Breast epithelium (tissue), 4 donors: ENCODE measurements at places on chromosomes 6 and 20. TPM values are rescaled to one million over a fixed set of nuclear protein-coding genes. Genes with fewer than 3 reads are reported as not detected.

The ZNF165 gene
- total RNA-seq, result 3.1 TPM

The BHLHE23 gene
- total RNA-seq, result not detected

The SYCP2 gene
- 4.5 TPM for total RNA-seq

The SMLR1 gene
- total RNA-seq, result not detected

- H3K27me3 ChIP-seq, result no peaks in the 10 kb centered on the region
- H3K4me1 ChIP-seq, result no peaks in the 10 kb centered on the region
- no peaks in the 10 kb centered on the region for H3K36me3 ChIP-seq
Measured at GRCh38 chr20:432677-433299, 24.7 kb downstream of the RBCK1 start.

DNA sequence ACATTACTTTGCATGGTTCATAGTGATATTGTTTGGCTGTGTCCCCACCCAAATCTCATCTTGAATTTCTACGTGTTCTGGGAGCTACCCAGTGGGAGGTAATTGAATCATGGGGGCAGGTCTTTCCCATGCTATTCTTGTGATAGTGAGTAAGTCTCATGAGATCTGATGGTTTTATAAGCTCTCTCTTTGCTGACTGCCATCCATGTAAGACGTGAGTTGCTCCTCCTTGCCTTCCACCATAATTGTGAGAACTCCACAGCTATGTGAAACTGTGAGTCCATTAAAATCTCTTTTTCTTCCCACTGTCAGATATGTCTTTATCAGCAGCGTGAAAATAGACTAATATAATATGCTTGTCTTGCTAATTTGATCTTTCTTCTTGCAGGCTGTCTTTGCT, 200.4 kb upstream of the NOX3 start:
- no peaks in the 10 kb centered on the region for H3K27me3 ChIP-seq
- no peak for DNase-seq
- no peaks in the 10 kb centered on the region for H3K4me1 ChIP-seq
- no peak overlapping the region for H3K27ac ChIP-seq
- H3K4me3 ChIP-seq, result no peak overlapping the region
- H3K36me3 ChIP-seq, result no peaks in the 10 kb centered on the region

- DNase-seq, result no peak
- no peaks in the 10 kb centered on the region for H3K36me3 ChIP-seq
- no peaks in the 10 kb centered on the region for H3K4me1 ChIP-seq
- H3K27me3 ChIP-seq, result no peaks in the 10 kb centered on the region
- no peak overlapping the region for H3K27ac ChIP-seq
Measured at GRCh38 chr6:133159255-133159795, 81.8 kb upstream of the EYA4 start.

- H3K27ac ChIP-seq, result no peak overlapping the region
- DNase-seq, result peak; percentile 67
- no peaks in the 10 kb centered on the region for H3K27me3 ChIP-seq
- no peak overlapping the region for H3K4me3 ChIP-seq
Measured at GRCh38 chr20:35451295-35451694, 4.1 kb upstream of the CEP250 start.

- no peak overlapping the region for H3K27ac ChIP-seq
- no peak for DNase-seq
- H3K4me3 ChIP-seq, result no peak overlapping the region
- no peaks in the 10 kb centered on the region for H3K4me1 ChIP-seq
- no peaks in the 10 kb centered on the region for H3K27me3 ChIP-seq
- H3K36me3 ChIP-seq, result no peaks in the 10 kb centered on the region
Measured at GRCh38 chr6:99192561-99192960, 156.9 kb downstream of the FAXC start.

DNA sequence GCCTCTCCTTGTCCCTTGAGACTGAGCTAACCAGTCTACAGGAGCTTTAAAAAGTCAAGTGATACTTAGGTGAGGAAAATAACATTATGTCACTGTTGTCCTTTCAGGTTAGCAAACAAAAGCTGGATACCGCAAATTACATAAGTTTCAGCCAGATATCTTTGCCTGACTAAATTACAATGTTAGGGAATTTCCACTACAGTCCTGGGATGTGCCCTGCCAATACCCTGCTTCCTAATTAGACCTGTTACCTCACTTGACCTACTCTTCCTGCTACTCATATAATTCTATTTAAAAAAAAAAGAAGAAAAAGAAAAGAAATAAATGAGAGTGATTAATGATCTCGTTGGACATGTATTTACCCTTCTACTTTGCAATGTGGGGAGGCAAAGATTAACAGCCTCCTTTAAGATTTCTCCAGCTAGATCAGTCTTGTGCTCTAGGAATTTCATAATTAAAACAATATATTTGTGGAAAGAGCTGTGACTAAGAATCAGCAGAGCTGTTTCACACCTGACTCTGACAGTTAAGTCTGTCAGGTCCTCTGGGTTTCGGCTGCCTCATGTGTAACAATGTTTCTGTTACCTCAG, 318.9 kb downstream of the HDGFL1 start:
- no peaks in the 10 kb centered on the region for H3K36me3 ChIP-seq
- H3K4me1 ChIP-seq, result no peaks in the 10 kb centered on the region
- peak overlapping the region; percentile 41 for H3K27ac ChIP-seq
- no peak overlapping the region for H3K4me3 ChIP-seq

DNA sequence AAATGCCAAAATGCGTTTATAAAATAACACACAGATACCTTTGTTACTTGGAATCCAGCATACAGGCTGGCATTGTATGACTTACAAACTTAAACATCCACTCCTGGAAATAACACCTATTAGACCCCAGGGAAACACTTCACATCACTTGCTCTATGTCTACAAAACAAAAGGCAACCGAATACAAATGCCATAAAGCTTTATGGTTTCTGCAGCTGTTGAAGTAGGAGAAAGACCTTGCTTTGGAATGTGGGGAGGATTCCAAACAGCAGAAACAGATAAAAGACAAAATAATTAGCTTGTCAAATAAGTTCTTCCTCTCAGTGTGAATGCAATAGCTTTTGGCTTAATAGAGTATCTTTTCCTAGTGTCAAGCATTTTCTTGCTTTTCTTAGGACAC, 9.8 kb upstream of the AMD1 start:
- no peak overlapping the region for H3K4me3 ChIP-seq
- DNase-seq, result no peak
- H3K4me1 ChIP-seq, result no peaks in the 10 kb centered on the region
- H3K36me3 ChIP-seq, result no peaks in the 10 kb centered on the region

GRCh38 chr6:85594197-85594930, 706 bp upstream of the SNX14 start:
- DNase-seq, result no peak
- peak overlapping the region; percentile 82 for H3K4me3 ChIP-seq
- H3K36me3 ChIP-seq, result no peaks in the 10 kb centered on the region
- peak overlapping the region; percentile 95 for H3K27ac ChIP-seq

DNA sequence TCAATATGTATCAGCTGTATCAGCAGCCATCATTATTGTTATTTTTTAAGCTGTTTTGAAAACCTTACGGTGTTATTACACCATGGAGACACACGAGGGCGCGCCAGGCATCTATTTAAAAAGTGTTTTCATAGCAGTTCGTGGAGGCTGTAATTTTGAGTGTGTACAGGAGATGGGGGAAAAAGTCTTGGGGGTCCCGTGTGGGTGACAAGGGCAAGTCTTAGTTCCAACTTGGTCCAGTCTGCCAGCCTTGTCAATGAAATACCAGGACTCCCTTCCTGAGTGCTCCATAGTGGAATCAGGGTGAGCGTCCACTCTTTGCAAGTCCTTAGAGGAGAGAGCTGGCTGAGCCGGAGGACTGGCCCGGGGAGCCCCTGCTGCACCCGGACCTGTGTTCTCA, 43.3 kb downstream of the SLC2A10 start:
- no peaks in the 10 kb centered on the region for H3K27me3 ChIP-seq
- DNase-seq, result peak; percentile 52
- H3K4me3 ChIP-seq, result no peak overlapping the region
- H3K4me1 ChIP-seq, result no peaks in the 10 kb centered on the region
- no peaks in the 10 kb centered on the region for H3K36me3 ChIP-seq

DNA sequence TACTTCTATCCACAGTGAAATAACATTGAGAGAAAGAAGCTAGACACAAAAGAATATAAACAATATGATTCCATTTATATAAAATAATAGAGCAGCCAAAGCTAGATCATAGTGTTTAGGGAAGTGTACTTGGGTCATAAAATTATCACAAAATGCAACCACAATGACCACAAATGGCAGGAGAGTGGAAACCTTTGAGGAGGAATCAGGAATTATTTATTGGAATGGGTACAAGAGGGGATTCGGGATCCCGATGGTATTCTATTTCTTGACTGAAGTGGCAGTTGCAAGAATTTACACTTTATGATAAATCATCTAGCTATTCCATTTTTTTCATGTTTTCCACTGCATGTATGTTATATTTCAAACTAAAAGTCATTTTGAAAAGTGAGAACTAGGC, 76.1 kb downstream of the IPCEF1 start:
- H3K4me1 ChIP-seq, result no peaks in the 10 kb centered on the region
- no peaks in the 10 kb centered on the region for H3K27me3 ChIP-seq
- no peaks in the 10 kb centered on the region for H3K36me3 ChIP-seq
- no peak overlapping the region for H3K4me3 ChIP-seq

- no peaks in the 10 kb centered on the region for H3K36me3 ChIP-seq
- no peaks in the 10 kb centered on the region for H3K4me1 ChIP-seq
- no peaks in the 10 kb centered on the region for H3K27me3 ChIP-seq
- H3K4me3 ChIP-seq, result no peak overlapping the region
- no peak overlapping the region for H3K27ac ChIP-seq
- no peak for DNase-seq
Measured at GRCh38 chr6:35755278-35755924, 18.6 kb downstream of the ARMC12 start.
